ENCODE measurements at places on chromosomes 4 and X.

DNA sequence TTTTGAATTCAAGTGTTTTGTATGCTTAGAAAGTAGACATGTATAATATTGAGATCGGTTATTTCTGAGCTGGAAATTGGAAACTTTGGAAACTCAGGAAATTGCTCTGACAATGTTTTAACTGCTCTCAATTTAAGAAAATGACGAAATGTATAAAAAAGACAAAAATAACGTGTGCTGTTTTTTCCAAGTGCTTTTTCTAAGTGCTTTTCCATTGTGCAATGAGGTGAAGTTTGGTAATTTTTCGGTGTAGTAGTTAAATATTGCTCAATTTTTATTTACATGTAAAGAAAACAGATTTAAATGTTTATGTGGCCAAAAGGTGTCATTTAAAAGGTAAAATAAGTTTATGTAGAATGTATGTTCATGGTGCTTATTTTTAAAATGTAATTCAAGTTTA, 39.4 kb upstream of the RHOH start:
- no peak for DNase-seq

DNA sequence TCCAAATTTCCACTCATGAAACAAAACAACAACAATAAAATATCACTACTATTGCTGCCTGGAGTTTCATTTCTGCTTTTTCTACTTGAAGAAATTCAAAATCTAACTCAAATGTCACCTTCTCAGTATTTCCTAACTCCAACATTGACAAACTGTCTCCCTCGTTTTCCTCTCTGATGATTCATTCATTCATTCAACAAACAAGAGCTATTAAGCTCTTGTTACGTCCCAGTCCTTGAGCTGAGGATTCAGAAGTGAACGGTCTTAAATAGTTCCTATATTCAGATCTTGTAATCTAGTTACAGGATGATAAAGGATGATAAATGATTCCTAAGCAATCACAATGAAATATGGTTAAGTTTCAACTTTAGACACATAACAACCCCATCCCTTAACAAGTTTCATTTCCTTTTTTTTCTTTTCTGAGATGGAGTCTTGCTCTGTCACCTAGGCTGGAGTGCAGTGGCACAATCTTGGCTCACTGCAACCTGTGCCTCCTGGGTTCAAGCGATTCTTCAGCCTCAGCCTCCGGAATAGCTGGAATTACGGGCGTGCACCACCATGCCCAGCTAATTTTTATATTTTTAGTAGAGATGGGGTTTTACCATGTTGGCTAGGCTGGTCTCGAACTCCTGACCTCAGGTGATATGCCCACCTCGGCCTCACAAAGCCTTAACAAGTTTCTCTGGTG, 1.7 kb downstream of the SLC9B2 start:
- DNase-seq, result peak; percentile 48

- peak; percentile 12 for DNase-seq
Measured at GRCh38 chrX:149825424-149825823, 43.7 kb downstream of the MAGEA9 start.

GRCh38 chr4:175419236-175419718, 392.8 kb downstream of the GPM6A start:
- peak; percentile 96 for DNase-seq

- DNase-seq, result no peak
Measured at GRCh38 chr4:85257817-85258370, 217.1 kb upstream of the ARHGAP24 start.

GRCh38 chr4:52998413-52998812, 136.3 kb downstream of the RASL11B start:
- DNase-seq, result no peak

- DNase-seq, result no peak
Measured at GRCh38 chr4:174418640-174419212, 103.6 kb downstream of the HPGD start.

DNA sequence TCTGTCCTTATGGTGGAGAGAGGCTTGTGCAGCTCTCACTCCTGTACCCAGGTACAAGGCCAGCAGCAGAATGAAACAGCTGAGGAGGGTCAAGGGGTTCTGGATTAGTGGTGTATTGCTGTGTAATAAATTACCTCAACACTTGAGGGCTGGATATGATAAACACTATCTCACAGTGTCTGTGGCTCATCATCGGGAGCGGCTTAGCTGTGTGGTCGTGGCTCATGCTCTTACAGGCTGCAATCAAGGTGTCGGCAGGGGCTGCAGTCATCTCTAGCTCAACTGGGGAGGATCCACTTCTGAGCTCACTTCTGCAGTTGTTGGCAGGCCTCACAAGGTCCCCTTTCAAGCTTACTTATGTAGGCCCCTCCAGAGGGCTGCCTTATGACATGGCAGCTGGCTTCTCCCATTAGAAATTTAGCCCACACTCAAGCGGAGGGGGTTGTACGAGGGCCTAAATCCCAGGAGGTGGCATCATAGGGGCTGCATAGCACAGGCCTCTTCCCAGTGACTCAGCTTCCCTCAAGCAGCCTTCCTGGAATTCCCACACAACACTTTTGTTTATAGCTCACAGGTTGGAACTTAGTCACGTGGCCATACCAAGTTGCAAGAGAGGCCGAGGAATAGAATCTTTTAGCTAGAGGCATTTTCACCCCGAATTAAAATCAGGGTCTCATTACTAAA, 148.2 kb upstream of the RPS6KA3 start:
- DNase-seq, result no peak

DNA sequence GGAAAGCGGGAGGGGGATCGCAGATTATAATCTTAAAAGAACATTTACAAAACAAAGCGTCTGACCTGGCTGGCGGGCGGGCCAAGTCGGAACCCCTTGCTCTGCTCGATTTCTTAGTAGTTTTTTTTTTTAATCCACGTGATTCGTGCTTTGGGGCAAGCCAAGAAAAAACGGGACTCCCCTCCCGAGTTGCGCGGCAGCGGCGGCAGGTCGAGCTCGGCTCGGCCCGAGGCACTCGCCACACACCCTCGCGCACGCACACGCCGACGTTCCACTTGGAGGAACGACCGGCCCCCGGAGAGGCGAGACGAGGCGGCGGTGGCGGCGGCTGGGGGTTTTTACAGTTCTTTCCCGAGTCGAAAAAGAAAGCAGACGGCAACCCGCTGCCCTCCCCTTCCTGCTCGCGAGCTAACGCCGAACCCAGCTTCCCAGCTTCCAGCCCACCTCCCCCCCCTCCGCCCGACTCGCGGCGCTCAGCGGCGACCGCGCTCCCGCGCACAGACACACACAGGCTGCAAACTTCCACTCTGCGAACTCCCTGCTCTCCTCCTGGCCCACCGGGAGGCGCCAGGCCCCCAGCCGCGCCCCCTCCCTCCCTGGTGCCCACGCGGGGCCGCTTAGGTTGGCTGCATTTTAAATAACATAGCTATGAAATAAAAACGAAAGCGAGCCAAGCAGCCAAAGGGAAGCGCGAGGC, 1.2 kb downstream of the BCOR start:
- DNase-seq, result peak; percentile 64

Data from GM23248 (cell line).